ENCODE measurements at places on chromosomes 6 and 20. TPM values are rescaled to one million over a fixed set of nuclear protein-coding genes. Genes with fewer than 3 reads are reported as not detected.

GRCh38 chr6:108801366-108801765 is 46.9 kb upstream of the ARMC2 start:
- no peak for DNase-seq
- peaks cover 2% of the 10 kb centered on the region for H3K27me3 ChIP-seq
- no peak overlapping the region for H3K27ac ChIP-seq
- no peak overlapping the region for H3K4me3 ChIP-seq
- H3K36me3 ChIP-seq, result no peaks in the 10 kb centered on the region
- H3K4me1 ChIP-seq, result peaks cover 13% of the 10 kb centered on the region

DNA sequence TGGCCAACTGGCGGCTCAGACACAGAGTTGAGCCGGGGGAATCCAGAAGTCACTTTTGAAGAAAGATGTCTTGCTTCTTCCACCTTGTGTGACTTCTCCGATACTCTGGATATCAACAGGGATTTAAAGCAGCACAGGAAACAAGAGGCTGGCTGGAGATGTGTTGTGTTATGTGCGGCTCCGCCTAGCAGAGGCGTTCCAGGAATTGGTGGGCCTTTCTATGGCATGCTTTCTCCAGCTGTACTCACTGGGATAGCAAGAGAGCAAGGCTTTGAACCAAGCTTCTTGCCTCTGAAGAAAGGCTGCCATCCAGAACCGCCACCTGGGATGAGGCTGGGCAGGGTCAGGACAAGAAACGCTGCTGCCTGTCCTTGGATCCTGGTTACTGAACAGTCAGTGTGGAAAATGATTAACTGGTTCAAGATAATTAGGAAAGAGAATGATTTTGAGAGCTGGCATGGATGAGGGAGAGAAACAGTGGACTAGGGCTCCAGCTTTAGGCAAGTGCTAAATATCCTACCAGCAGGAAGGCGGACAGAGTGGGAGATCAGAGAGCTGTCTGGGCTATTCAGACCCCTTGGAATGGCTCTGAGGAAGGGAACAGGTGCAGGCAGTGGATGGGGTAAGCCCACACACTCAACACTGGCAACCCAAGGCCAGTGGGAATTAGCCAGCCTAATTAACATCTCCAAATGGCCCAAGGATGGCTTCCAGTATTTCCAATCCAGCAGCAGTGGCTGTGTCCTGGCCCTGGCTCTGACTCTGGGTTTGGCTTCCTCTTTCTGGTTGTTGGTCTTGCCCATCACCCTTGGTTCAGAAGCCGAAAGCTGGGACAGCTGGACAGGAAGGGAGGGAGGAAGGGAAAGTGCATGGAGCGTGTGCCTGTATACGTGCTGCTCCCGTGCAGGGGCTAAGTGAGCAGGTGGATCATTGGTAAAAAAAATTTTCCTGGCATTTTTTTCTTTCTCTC is 31.9 kb downstream of the INSM1 start:
- no peaks in the 10 kb centered on the region for H3K27me3 ChIP-seq
- no peaks in the 10 kb centered on the region for H3K4me1 ChIP-seq
- H3K36me3 ChIP-seq, result no peaks in the 10 kb centered on the region
- H3K27ac ChIP-seq, result no peak overlapping the region
- DNase-seq, result no peak

CDH26 gene
- total RNA-seq, result not detected

DNA sequence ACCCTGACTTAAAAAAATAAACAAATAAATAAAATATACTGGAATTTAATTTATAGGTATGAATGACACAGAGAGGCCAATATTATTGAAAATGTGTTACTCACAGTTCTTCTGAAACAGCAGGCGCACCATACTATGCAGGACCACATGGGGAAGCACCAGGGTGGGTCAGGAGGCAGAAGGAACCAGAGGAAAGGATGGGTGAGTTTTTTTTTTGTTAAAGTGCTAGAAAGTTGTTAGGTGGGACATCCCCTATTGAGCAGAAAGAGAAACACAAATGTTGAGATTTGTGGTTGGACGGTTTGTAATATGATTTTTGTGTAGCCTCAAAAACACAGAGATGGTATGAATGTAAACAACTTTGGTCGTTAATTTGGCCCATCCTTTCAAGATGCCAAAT is 26.0 kb downstream of the PTPRA start:
- H3K27me3 ChIP-seq, result no peaks in the 10 kb centered on the region
- peaks cover 2% of the 10 kb centered on the region for H3K36me3 ChIP-seq
- H3K4me3 ChIP-seq, result no peak overlapping the region
- H3K27ac ChIP-seq, result no peak overlapping the region
- no peaks in the 10 kb centered on the region for H3K4me1 ChIP-seq

DNA sequence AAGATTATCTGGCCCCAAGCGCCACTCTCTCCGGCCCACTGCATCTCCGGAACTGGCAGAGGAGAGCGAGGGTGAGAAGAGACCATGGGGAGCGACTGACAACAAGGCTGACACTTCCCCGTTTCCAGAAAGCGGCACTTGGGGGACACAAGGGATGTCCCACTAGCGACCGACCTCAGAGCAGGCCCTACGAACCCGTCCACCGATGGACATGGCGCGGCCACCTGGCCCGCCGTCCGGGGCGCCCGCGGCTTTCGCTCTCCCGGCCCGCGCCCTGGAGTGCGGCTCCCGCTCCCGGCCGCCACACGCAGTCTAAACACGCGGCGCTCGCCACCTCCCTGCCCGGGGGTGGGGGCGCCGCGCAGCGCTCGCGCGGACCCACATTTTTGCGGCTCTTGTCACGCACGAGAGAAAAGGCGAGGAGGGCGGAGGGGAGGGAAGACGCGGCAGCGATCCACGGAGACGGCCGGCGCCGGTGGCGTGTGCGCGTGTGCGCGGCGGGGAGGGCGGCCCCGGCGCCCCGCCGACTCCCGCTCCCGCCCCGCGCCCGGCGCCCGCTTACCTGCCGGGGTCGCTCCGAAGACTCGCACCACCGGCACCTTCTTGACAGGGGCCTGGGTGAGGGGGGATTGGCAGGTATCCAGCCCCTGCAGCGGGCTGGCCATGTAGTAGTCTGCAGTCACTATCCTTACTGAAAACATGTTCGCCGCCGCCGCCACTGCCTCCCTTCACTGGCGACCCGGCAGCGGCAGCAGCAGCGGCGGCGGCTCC is 645 bp downstream of the REV3L start:
- peak overlapping the region; percentile 88 for H3K4me3 ChIP-seq
- peak overlapping the region; percentile 96 for H3K27ac ChIP-seq
- DNase-seq, result peak; percentile 28
- H3K36me3 ChIP-seq, result no peaks in the 10 kb centered on the region
- no peaks in the 10 kb centered on the region for H3K27me3 ChIP-seq

FBXO30 gene
- 9.3 TPM for total RNA-seq

DNA sequence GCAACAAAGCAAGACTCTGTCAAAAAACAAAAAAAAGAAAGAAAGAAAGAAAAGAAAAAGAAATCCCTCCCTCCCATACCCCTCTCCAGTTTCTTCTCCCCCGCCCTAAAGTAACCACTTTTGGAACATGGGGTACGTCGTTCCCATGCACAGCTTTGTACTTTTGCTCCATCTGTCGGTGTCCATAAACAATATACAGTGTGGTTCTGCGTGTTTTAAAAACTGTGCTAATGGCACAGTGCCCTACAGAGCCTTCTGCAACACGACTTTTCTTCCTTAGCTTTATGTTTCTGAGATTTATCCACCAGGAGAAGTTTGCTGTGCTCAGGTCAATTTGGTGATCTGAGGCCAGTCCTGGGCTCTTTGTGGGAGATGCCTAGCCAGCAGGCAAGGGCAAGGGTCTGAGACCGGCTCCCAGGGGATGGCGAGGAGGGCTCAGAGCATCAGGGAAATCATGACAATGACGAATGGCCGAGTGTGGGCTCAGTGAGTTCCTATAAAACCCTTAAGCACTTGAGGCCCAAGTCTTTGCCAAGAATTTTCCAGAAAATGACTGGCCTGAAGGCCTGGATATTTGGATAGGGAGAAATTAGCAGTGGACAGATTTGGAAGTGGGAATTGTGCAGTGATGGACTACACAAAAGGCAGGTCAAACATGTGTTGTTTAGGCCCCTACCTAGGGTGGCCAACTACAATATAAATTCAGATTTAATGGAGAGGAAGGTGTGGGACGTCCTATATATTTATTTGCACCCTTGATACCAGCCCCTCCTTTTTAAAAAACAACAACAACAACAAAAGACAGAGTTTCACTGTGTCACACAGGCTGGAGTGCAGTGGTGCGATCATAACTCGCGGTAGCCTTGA is 1.9 kb upstream of the BCAS4 start:
- H3K4me3 ChIP-seq, result no peak overlapping the region
- DNase-seq, result no peak
- H3K4me1 ChIP-seq, result peaks cover 17% of the 10 kb centered on the region
- H3K27me3 ChIP-seq, result no peaks in the 10 kb centered on the region
- H3K36me3 ChIP-seq, result no peaks in the 10 kb centered on the region
- H3K27ac ChIP-seq, result no peak overlapping the region

GRCh38 chr6:30157581-30157980 is 3.4 kb downstream of the TRIM10 start:
- no peak overlapping the region for H3K27ac ChIP-seq
- H3K36me3 ChIP-seq, result no peaks in the 10 kb centered on the region
- DNase-seq, result peak; percentile 12
- H3K4me3 ChIP-seq, result no peak overlapping the region

GRCh38 chr20:52037370-52037769 is 154.2 kb downstream of the ZFP64 start:
- no peak overlapping the region for H3K27ac ChIP-seq
- H3K4me3 ChIP-seq, result no peak overlapping the region
- no peak for DNase-seq
- no peaks in the 10 kb centered on the region for H3K36me3 ChIP-seq
- peaks cover 5% of the 10 kb centered on the region for H3K4me1 ChIP-seq

RAB5IF gene
- total RNA-seq, result 90.3 TPM

GRCh38 chr6:155116571-155116910 is 121.4 kb downstream of the TIAM2 start:
- peaks cover 7% of the 10 kb centered on the region for H3K4me1 ChIP-seq
- H3K4me3 ChIP-seq, result no peak overlapping the region
- peak; percentile 11 for DNase-seq

BMP7 gene
- total RNA-seq, result not detected

PARD6B gene
- 0.90 TPM for total RNA-seq

DNA sequence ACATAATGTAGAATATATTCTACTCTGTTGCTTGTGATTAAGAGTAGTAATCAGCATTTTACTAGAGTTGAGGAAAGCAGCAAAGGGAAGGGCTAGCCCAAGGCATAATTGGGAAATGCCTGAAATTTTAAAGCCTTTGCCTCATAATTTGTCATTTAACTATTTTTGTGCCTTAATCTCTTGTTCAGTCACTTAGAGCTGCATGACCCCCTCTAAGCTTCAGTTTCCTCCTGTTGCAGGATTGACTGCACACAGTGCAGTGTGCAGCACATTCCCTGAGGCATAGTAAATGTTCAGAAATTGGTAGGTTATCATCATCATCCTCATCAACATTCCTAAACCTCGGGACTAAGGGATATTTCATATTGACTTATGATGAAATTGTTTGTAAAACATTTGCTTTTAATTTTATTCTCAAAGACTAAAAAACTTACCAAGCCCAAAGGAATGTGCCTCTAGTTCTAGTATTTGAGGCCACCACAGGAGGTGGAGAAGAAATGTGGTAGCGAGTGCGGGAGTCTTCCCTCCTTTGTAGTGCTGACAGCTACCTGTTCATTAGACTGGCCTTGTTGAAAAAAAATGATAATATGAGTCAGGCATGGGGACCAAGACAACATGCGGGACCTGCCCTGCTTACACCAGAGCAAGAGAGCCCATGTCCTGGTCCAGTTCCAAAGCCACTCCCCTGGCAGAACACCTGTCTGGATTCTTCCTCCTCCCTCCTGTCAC is 14.8 kb upstream of the TENT5A start:
- H3K36me3 ChIP-seq, result no peaks in the 10 kb centered on the region
- no peaks in the 10 kb centered on the region for H3K27me3 ChIP-seq
- peaks cover 13% of the 10 kb centered on the region for H3K4me1 ChIP-seq
- H3K4me3 ChIP-seq, result no peak overlapping the region
- peak; percentile 41 for DNase-seq

DNA sequence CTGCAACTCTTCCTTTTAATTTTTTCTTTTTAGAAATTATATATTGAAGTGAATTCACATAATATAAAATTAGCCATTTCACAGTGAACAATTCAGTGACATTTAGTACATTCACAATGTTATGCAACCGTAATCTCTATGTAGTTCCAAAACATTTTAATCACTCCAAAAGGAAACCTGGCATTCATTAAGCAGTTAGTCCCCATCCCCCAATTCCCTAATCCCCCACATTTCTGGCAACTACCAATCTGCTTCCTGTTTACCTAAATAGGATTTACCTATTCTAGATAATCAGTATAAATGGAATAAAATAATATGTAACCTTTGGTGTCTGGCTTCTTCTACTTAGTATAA is 8.5 kb upstream of the DDX27 start:
- H3K27me3 ChIP-seq, result no peaks in the 10 kb centered on the region
- DNase-seq, result no peak
- H3K4me3 ChIP-seq, result no peak overlapping the region
- no peaks in the 10 kb centered on the region for H3K4me1 ChIP-seq
- no peaks in the 10 kb centered on the region for H3K36me3 ChIP-seq
- H3K27ac ChIP-seq, result no peak overlapping the region

STMN3 gene
- total RNA-seq, result 20.3 TPM

- H3K36me3 ChIP-seq, result no peaks in the 10 kb centered on the region
- no peaks in the 10 kb centered on the region for H3K4me1 ChIP-seq
- H3K27ac ChIP-seq, result no peak overlapping the region
- H3K4me3 ChIP-seq, result no peak overlapping the region
- DNase-seq, result no peak
These were observed 1304.6 kb downstream of the EPHA7 start for GRCh38 chr6:92114797-92115196.

BTNL2 gene
- total RNA-seq, result not detected

DNA sequence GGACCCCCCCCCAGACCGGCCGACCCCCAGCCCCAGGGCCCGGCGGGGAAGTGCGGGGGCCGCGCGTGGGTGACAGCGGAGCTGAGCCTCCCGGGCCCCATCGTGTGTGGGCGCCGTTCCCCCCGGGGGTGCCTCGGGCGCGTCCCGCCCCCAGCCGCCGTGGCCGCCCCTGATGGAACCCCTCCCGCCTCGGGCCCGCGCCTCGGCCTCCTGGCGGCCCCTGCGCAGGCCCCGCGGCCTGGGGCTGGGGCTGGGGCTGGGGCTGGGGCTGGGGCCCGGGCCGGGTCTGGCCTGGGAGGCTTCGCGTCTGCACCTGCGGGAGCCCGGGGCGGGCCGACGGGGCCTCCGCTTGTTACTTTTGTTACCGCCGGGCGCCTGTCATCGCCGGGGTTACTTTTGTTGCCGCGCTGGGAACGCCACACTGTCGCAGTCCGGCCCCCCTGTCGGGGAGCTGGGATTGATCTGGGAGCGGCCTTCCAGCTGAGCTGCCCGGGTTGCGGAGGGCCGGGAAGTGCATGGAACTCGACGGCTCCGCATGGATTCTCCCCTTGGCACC is 598 bp downstream of the OGFR start:
- peaks cover 37% of the 10 kb centered on the region for H3K36me3 ChIP-seq
- no peaks in the 10 kb centered on the region for H3K27me3 ChIP-seq
- H3K27ac ChIP-seq, result peak overlapping the region; percentile 100
- H3K4me3 ChIP-seq, result peak overlapping the region; percentile 100

GRCh38 chr6:135320721-135321621 is 139.9 kb downstream of the MYB start:
- no peaks in the 10 kb centered on the region for H3K27me3 ChIP-seq
- H3K4me1 ChIP-seq, result no peaks in the 10 kb centered on the region
- no peak overlapping the region for H3K27ac ChIP-seq
- H3K4me3 ChIP-seq, result no peak overlapping the region
